ENCODE measurements at places on chromosomes 6 and 20.

- no peak for DNase-seq
Observed at GRCh38 chr6:7833751-7834070, 76.9 kb downstream of the TXNDC5 start.

DNA sequence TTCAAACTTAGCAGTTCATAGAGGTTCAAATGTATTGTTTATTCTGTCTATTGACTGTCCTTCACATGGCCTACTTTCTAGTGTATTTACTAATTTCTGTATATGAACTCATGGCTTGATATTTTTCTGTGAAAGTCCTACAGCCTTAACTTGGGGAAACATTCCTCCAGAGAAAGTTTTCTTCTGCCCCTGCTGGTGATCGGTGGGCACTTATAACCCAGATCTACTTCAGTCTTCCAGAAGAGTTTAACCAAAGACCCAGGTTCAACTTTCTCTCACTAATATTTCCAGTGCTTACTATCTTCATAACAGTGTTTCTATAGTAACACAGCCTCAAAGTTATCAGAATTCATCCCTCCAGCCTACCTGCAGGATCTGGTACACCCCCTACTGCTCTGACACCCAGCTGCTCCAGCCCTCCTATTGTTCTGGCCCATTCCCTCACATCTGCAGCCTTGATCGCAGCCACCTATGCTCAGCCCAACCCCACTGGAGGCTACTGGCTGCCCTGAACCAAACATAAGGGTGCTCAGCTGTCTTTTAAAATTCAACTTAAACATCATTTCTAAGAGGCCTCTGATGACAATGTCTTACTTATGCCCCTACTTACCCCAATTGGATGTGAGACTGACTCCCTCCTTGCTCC, 72.3 kb downstream of the TBX18 start:
- no peak for DNase-seq

DNA sequence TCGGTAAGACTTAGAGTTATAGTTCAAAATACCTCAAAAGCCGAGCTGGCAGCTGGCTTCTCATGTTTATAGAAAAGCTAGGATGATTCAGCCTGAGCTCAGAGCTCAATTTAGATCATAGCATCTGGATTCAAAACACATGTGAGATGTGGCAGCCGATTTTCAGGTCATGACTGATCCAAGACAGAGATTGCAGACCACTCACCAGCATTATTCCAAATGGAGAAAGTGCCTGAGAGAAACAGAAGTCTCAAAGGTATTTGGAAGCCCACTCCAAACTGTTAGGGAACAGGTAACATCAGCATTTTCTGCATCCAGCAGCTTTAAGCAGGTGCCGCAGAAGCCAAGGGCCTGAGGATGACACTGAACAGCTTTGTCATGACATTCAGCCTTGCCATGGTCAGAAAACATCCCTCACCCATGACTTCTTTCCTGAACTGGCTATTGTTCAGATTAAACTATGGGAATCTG, 102.2 kb downstream of the BACH2 start:
- DNase-seq: no peak

- no peak for DNase-seq
Observed at GRCh38 chr6:84785671-84786070, 21.3 kb upstream of the TBX18 start.

GRCh38 chr6:34312259-34312658, 63.5 kb upstream of the SMIM29 start:
- DNase-seq: no peak

DNA sequence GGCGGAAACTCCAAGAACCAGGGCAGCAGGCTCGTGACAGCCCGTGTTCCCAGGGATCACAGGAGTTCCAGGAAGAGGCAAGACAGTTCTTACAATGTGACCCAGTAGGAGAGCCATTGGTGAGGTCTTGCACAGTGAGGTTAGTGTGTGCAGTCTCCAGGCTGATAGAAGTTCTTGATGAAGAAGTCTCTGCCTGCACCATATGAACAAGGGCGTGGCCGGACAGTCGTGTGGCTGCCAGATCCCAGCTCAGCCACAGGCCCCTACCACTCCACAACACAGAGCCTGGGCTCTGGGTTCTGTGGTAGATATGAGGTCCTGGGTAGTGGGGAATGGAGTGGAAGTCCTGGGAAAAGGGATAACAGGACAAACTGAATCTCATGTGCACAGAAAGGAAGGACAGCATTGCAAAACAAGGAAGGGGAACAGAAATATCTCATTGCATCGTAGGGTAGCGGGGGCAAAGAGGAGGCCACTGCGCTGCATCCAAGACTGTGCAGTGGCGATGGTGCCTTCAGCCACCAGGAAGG, 65.2 kb downstream of the STX11 start:
- DNase-seq: peak; percentile 39

- DNase-seq: no peak
Observed at GRCh38 chr6:155974811-155975323, 519.2 kb upstream of the NOX3 start.

DNA sequence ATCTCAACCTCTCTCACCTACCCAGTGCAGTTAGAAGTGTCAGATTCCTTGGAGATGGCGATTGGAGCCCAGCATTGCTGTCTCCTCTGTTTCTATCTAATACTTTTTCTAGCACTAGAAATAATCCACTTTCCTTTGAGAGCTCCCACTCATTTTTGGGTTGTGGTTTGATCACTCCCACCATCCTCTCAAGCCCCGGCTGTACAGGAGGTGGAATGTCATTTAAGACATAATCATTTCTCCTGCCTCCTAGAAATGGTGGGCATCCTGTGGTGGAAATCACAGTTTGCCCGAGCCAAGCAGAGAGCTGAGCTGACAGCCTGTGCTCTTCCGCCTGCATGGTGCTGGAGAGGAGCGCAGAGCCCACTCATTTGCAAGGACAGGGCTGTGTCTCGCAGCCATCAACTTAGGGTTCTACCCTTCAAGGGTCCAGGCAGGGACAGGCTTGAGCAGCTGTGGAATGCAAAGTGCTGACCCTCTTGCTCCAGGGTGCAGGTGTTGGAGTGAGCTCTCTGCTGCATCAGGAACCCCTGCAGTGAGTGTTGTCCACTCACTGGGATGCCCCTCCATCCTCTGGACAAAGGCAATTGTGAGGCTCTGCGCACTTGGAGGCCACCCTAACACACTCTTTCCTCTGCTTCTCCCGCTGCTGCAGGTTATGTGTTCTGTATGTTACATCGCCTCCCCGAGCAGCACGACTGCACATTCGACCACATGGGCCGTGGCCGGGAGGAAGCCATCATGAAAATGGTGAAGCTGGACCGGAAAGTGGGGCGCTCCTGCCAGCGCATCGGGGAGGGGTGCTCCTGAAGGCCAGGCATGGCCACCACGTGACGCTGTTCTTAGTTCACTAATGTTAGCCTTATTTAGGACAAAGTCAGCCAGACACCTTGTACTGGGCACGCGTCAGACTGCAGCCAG, 332.3 kb downstream of the ZFAND3 start:
- DNase-seq: no peak

GRCh38 chr20:32116079-32116521, 6.6 kb downstream of the TM9SF4 start:
- DNase-seq: no peak

GRCh38 chr20:10626896-10627295, 46.9 kb downstream of the JAG1 start:
- no peak for DNase-seq

- DNase-seq: no peak
Observed at GRCh38 chr6:20141931-20142330, 70.3 kb downstream of the MBOAT1 start.

DNA sequence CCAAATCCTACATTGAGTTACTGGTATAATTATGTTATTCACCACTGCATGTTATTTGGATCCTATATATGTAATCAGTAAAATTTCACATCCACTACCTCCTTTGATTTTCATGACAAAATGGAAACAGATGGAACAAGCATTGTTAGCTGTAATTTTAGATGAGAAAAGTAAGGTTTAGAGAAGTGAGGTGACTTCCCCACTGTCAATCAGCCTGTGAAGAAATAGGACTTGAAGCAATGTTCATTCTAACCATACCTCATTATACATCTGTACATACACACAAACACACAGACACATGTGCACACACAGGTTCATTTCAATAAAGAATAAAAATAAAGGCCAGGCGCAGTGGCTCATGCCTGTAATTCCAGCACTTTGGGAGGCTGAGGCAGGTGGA, 23.7 kb upstream of the QKI start:
- DNase-seq: no peak

GRCh38 chr6:63805808-63806572, 170.4 kb downstream of the PHF3 start:
- DNase-seq: no peak

- DNase-seq: peak; percentile 4
Observed at GRCh38 chr6:123415844-123416468, 220.8 kb downstream of the TRDN start.

DNA sequence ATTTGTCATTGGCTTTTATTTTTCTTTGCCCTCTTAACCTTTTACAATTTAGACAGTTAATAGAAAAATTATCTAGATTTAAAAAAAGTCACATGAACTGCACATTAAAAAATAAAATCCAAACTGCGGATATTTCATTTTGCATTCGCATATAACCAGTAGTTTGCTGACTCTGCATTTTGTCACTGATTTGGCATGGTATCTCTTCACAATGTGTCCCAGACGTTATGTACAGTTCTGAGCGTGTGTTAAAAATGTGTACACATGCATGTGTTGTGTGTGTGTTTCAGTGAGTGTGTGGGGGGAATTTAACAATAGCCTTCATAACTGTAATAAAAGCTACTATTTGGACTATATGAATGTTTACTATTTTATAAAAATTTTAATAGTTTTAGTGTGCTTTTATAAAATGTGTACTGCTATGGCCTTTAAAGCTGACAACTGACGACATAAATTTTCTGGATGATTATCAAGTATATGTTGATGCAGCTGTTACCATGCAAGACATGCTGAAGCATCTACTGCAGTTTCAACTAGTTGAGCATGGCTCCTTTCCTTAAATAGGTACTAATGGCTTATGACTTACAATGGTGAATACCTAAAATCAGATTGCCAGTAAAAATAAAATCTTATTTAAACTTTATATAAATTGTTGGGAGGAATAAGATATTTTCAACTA, 67.7 kb downstream of the HMGCLL1 start:
- no peak for DNase-seq

GRCh38 chr6:21777846-21778245, 184.3 kb downstream of the SOX4 start:
- no peak for DNase-seq

DNA sequence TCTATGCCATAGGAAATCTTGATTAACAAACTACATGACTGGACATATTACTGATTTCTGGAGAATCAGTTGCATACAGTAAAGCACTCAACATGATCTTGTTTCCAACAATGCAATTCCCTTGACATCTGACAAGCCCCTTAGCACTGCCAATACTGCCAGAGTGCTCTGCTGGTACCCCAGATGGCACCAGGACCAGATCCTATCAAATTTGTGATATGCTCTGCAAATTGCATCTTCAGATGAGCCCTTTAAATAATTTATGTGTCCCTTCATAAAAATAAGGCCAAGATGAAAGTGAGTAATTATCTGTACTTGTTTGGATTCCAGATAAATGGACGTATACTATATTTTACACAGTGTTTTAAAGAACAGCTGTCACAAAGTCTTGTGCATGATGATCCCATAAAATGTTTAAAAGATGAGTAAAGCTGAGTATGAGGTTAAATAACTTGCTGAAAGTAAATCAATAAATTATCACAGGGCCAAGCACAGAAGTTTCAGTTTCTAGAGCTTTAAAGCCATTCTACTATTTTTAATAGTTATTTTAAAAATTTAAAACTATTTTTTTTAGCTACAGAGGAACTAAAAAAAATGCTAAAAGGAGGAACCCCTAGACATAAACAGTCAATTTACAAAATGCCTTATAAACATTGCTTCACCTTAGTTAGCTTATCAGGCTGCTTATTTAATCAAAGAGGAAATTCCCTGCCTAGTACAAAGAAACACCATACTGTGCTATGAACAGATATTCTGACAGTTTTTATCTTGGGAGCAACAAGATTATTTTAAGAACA, 42.1 kb downstream of the NUDT3 start:
- DNase-seq: no peak

DNA sequence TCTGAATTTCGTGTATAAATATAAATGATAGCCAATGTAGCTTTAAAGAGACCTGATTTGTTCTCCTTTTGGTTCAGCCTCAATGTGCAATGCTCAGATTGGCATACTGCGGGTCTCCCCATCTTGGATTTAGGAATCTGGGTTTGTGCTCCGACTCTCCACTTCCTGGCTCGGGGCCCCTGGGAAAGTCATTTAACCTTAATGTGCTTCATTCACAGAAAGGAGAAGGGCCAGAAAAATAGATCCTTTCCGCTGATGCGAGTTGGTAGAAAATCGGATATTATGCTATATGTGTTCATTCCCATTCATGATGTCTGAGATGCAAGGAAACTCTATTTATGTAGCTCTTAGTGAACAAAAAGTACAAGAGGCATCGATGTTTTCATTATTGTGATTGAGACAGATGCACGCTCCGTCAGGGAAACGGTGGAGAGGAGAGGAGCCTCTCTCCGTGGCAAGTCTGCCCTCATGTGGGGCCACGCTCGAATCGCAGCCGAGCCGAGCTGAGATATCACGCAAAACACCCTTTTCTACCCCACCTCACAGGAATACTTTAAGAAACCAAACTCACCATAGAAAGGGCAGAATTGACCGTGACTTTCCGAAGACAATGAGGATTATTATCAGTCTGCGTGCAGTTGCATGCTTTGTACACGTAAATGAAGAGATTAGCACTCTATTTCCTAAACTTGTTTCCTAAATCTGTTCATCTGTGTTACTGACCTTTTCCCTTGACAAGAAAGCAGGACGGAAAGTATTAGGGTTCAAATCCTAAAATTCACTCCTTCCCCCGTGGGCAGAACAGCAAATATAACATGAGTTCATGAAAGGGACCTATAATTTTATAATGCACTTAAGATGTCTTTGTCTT, 136.6 kb downstream of the COL9A1 start:
- DNase-seq: peak; percentile 9

GRCh38 chr6:37491171-37491829, 8.4 kb downstream of the CCDC167 start:
- no peak for DNase-seq

DNA sequence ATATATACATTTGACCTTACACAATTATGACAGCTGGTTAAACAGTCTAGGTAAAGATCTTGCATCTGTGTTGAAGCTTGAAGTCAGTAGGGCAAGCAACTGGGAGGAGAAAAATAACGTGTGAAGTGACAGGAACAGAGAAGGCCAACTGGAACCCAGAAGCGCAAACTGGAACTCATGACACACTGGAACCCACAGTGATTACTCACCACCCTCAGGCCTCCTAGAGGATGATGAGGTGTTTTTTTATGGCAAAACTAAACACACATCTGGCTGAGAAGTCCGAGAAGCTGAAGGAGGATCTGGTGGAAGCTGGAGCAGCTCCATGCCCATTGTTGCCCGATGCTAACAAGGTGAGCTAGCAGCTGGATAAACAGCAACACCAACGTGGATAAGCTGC, 108.1 kb downstream of the TMEM200A start:
- DNase-seq: no peak

DNA sequence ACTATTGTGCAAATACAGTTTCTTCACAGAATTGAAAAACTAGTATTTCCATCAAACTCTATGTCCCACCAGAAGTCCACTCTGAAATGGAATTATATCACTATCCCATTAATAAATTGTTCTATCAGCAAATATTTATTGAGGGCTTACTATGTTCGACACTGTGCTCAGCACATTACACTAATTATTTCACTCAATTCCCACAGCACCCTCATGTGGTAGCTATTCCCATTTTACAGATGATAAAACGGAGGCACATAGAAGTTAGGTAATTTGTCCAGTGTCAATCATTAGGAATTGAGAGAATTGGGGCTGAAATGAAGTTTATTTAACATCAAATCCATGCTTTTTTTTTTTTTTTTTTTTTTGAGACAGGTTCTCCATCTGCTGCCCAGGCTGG, 52.5 kb downstream of the MKKS start:
- DNase-seq: no peak

GRCh38 chr6:83097204-83097603, 29.7 kb downstream of the DOP1A start:
- no peak for DNase-seq

Measured in caudate nucleus (tissue), 63 donors.